ENCODE measurements at places on chromosomes 6 and 20.
A peak's percentile ranks its signal among the peaks of the same experiment; 100 is the strongest.

- no peak for DNase-seq
These were observed 18.8 kb downstream of the ZNF292 start for GRCh38 chr6:87174078-87174579.

DNA sequence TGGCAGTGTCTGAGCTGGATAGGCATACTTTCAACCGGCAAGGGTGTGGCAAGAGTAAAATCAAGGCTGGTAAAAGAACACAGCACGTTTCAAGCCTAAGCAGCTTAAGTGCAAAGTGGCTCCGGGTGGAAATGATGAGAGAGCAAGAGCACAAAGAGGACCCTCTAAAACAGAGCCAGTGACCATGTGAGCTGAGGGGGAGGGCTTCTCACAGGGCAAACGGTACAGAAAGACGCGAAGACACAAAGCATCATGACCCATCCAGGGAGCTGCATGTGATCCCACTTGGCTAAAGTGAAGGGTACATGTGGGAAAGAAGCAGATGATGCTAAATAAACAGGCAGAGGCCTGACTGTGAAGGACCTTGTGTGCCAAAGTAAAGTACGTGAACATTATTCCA lies 25.7 kb downstream of the FKBP5 start:
- no peak for DNase-seq

DNA sequence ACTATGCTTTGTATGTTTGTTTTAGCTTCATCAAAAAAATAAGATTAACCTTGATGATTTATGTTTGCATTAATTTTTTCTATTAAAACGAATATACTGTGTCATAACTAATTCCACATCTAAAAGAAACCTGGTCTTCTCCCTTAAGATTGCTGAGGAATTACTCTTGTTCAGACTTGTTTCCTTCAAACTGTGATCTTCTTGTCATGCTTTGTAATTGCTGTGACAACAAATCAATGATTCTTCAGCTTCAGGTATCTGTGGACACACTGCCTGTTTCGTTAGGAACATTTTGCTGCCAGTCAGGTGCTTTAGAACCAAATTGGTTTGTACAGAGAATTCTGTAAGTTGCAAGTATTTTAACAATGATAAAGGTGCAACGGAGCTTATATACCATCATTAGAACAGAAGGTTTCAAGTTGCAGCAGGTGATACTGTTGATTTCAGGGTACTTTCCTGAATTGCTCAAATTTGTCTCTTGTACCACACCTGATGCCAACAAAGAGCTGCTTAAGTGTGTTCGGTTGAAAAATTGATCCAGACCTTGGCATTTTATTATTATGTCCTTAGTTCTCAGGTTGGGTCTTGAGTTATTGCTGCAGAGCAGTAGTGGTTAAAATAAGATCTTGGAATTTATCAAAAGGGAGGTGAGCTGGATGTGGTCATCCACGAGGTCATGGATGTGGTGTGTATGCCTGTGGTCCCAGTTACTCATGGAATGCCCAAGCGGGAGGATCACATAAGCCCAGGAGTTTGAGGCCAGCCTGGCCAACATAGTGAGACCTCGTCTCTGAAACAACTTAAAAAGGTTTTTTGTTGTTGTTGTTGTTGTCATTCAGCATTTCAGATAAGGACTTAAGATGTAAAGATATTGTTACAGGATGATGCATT lies 19.5 kb downstream of the SYTL3 start:
- DNase-seq = no peak

GRCh38 chr20:36950414-36951197 lies 902 bp downstream of the SAMHD1 start:
- DNase-seq = peak; percentile 44

DNA sequence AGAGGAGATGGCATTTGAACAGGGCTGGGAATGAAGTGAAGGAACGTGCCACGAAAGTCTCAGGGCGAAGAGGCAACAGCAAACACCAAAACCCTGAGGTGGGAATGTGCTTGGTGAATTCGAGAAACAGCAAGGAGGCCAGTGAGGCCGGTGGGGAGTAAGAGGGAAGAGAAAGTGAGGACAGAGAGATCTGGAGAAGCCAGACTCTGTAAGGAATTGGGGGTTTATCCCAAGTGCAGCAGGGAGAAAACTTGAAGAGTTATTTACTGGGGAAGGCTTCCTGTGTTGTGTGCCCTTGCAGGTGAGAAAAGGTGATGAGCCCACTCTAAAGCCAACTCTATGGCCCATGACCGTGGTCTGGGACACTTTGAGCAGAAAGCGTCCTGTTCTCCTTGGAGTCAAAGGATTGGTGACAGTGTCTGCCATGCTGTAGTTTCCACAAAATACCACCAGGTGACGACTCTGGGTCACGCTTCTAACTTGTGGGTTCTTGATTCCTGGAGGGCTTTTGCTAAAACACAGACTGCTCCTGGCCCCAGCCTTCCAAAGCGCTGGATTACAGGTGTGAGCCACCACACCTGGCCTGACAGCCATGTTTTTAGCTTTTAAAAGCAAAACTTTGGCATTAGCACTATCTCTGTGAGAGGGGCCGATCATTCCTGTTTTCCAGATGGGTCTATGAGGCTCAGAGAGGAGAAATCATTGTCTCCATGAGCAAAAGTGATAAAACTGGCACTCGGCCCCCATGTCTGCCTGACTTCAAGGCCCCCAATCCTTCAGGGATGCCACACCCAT lies 18.0 kb upstream of the CSNK2A1 start:
- peak; percentile 48 for DNase-seq
